ENCODE measurements at places on chromosomes 6 and 20.

DNA sequence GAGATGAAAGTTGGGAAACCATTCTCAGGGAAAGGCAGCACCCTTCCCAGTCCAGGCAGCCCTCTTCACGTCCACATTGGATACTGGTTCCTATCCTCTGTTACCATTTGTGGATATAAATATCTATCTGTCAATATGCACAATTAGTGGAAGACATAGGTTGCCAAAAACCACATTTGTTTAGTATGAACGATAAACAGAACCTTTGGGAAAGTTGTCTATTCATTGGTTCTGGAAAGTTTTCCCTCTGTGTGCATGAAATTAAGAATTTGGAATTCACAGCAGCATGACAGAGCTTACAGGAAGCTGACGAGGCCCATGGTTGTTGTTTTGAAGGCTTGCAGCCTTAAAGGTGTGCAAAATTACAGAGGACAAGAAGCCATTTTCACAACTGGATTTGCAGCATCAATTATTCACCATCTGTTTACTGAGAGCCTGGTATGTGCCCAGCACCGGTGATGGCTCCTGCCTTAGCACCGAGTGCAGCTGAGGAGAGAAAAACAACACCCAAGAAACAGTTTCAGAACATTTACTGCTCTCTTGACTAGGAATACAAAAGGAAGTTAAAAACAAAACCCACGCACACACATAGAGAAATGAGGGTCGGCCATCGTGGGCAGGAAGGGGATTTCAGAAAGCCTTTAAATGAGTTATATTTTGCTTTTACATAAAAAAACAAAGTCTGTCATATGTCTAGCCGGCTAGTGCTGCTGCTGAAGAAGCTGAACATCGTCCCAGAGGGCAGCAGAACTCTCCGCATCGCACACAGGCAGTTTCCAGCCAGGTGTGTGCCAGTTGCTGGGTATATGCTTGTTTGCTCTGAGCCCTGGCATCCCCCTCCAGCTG is 319.6 kb downstream of the FARS2 start:
- no peak for DNase-seq

DNA sequence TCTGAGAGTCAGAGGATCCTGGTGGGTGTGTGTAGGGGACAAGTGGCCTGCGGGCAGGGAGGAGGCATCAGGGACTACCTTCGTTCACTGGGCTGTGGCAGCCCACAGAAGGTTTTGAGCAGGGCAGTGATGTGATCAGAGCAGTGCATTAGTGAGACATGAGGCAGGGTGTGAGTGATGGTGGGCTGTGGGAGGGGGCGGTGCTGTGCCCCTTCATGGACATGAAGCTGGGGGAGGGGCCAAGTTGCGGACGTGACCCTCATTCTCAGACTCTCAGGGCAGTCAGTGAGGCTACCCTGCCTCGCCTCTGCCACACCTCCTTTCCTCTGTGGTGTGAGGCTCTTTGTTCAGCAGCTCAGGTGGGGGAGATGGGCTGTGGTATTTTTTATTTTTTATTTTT is 142.2 kb upstream of the RNF24 start:
- DNase-seq, result no peak

- peak; percentile 2 for DNase-seq
These were observed 694 bp downstream of the SLC17A9 start for GRCh38 chr20:62952968-62953838.

- DNase-seq, result no peak
These were observed 94.6 kb downstream of the SNAP25 start for GRCh38 chr20:10313215-10313614.

GRCh38 chr20:39674842-39675241 is 712.7 kb downstream of the DHX35 start:
- no peak for DNase-seq

GRCh38 chr6:37221585-37222124 is 35.9 kb upstream of the TBC1D22B start:
- no peak for DNase-seq

DNA sequence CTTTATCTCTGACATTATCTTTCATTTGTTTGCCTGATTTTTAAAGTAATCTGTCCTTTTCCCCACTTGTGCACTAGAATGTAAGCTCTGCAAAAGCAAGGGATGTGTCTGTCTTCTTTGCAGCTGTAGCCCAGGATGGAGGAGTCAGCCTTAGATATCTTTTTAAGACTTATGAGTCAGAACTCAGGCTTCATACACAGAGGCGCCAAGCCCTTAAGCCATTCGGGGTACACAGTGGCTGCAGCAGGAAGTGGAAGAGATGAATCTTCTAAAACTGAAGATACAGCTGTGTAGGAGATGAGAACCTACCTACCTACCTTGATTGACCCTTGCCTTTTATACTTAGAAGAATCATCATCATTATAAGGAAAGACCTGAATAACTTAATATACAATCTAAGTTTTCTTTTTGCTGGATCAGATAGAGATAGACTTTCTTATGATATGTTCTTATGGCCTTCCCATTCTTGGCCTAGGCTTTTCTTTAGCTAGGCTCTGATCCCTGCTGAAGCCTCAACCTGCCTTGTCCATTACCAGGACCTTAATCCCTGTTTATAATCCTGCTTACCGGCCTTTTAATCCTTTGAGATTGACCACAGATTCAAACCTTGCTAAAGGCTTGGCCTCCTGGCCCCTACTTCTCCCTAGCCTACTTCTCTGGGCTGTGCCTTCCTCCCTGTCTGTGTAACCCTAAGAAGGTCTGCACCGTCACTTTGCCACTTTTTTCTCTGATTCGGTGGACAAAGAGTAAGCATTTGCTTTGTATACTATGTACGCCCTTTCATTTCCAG is 304.5 kb downstream of the PRL start:
- DNase-seq, result no peak

DNA sequence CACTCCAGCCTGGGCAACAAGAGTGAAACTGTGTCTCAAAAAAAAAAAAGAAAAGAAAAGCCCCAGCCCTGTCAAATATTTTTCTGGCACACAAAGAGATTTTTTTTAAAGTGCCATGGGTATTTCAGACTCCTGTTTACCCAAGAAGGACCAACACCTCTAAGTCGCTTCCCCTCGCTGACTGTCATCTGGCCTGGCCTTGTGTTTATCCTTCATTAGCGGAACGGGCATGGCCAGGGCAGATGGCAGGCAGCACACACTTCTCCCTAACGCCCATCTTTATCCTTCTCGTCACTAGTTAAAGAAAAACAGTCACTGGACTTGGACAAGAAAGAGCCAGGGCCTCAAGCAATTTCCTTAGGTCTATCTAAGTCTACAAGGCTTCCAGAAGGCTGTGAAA is 7.3 kb upstream of the CBFA2T2 start:
- DNase-seq, result no peak

- DNase-seq, result no peak
These were observed 209.3 kb downstream of the ALDH8A1 start for GRCh38 chr6:134740473-134741199.

- peak; percentile 49 for DNase-seq
These were observed 29.5 kb downstream of the SNX5 start for GRCh38 chr20:17938871-17939619.

DNA sequence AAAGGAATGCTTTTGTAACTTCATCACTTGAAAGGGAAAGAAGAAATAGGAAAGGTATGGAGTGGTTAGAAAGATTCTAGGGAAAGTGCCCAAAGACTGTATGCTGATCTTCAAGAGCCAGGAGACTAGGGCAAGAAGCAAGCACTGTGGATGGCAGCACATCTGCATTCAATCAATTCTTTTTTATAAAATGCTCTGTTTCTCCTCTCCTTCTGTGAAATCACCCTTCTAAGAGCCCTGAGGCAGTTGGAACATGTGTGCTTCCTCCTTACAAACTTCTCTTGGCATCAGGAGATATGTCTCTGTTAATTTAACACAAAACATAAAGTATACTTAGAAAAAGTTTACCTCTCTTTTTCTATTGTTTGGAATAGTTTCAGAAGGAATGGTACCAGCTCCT is 1162.2 kb upstream of the GJE1 start:
- DNase-seq, result no peak

- no peak for DNase-seq
These were observed 9.4 kb upstream of the POU5F1 start for GRCh38 chr6:31179896-31180295.

DNA sequence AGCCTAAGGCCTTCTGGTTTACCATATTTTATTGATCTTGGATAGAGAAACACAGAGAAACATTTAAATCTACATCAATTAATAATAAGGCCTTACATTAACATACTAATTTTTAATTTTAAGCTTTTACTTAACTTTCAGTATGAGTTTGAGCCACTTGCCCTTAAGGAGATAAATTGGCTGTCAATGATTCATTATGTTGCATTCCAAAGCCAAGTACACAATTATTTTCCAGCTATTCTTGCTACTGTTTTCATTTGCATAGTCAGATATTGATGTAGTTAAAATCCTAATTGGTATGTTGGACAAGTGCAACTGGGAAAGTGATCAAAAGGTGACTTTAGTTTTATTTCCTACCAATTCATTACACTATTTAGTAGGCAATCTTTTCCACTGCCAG is 58.2 kb downstream of the MOCS1 start:
- no peak for DNase-seq

- peak; percentile 78 for DNase-seq
These were observed 110.7 kb upstream of the PHACTR1 start for GRCh38 chr6:12605888-12606345.

DNA sequence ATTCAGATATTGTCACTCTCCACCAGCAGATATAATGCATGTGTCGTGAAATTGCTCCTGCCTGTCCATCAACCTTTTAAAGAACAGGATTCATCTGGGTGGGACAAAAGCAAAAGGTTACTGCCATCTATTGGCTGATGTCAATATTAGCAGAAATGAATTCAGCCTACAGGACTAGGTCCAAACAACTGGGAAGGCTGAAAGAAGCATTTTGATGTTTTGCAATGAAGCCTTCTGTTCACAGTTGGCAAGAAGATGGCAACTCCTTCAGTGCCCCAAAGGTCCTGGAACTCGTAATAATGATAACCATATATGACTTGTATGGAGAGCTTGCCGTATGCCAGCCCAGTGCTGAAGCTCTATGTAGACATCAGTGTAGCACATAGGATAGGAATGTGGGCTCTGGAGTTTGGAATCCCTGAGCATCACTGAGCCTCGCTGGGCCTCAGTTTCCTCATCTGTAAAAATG is 7.5 kb downstream of the BCAS1 start:
- DNase-seq, result peak; percentile 69

DNA sequence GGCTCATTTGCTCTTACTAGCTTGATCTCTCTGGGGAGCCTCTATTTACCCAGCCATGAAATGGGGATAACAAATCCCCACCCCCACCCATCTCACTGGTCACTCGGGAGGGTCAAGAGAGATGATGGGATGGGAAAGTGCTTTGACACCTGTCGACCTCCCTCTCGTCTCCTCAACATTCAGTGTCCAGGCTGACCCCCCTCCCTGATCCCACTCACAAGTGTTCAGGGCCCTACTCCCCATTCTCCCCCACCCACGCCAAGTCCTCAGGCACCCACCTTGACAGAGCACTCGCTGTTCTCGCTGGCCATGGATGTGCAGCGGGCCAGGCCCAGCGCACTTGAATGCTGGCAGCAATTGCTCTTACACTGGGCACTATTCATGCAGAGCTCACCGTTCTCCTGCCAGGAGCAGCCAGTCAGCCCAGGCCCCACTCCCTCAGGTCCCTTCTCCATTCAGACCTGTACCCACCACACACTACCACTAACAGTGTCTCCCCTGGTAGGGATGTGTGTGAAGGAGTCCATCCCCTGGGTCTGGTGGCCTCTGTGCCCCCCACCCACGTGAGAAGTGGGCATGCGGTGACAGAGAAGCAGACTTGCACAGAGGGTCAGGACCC is 1.6 kb downstream of the CLPS start:
- no peak for DNase-seq

GRCh38 chr6:144007478-144008119 is 460 bp downstream of the PLAGL1 start:
- DNase-seq, result peak; percentile 5

- DNase-seq, result no peak
These were observed 475.3 kb upstream of the SOX4 start for GRCh38 chr6:21118216-21118780.

DNA sequence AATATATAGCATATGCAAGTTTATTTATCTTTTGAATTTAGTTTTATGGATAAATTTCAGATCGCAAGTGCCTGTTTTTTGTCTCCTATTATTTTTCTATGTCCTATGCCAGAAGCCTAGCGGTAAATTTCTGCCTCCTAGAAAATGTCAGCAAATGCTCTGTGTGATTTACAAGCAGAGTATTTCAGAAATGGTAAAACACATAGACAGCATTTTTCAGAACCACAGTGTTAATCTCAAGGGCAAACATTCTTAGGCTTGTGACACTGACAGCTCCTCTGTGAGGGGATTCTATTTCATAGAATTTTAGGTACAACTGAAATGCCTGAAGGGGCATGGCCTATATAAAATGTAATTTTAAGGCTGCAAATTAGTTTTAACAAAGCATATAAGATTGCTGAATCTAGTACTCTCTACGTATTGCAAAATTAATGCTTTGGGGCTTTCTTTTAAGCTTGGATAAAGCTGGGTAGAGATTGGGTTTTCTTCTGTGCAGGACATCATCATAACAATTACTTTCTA is 89.9 kb upstream of the PTCHD4 start:
- no peak for DNase-seq

- no peak for DNase-seq
These were observed 72.3 kb upstream of the CCN2 start for GRCh38 chr6:132023490-132023889.

GRCh38 chr20:51221791-51222408 is 199.0 kb upstream of the KCNG1 start:
- DNase-seq, result peak; percentile 56

DNA sequence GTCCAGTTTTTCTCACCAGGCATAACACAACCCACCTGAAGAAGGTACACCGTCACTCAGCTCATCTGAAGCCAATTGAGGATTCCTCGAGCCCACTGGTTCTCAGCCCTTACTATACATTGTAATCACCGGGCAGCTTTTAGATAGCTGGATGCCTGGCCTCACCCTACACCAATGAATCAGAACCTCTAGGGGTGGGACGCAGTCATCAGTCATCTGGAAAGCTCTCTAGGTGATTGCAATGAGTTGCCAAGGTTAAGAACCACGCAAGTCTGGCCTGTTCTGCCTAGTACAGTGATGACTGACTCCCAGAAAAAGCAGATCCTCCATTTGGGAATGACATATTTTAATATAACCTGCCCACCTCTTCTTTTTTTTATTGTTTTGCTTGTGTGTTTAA is 41.1 kb downstream of the MC3R start:
- no peak for DNase-seq

- DNase-seq, result no peak
These were observed 2.7 kb upstream of the MEI4 start for GRCh38 chr6:77650098-77650663.

DNA sequence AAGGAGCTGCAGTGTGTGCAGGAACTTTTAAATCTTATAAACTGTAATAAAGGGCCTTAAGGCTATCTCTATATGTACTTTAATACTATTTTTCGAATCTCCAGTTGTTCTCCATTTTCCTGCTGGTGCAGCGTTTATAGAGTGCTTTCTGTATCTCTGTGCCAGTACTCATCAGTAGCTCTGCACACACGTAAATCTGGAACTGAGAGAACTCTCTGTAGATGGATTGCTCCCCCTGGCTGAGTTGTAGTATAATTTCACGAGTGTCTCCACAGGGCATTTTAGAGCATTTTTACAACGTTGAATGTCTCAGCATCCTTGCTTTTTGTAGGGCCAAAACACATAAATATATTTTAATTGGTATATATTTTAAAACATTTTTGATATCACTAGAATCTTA is 256.5 kb downstream of the TRDN start:
- DNase-seq, result peak; percentile 5
